Testis (tissue), 5 donors: ENCODE measurements at places on chromosomes 4 and X. TPM values are rescaled to one million over a fixed set of nuclear protein-coding genes. Genes with fewer than 3 reads are reported as not detected.

- H3K36me3 ChIP-seq = no peaks in the 10 kb centered on the region
- no peak for DNase-seq
- H3K4me3 ChIP-seq = no peak overlapping the region
- H3K27ac ChIP-seq = no peak overlapping the region
- H3K4me1 ChIP-seq = no peaks in the 10 kb centered on the region
These were observed 70.3 kb downstream of the RAB28 start for GRCh38 chr4:13413729-13414437.

CT55 gene
- 4.5 TPM for polyA plus RNA-seq

DNA sequence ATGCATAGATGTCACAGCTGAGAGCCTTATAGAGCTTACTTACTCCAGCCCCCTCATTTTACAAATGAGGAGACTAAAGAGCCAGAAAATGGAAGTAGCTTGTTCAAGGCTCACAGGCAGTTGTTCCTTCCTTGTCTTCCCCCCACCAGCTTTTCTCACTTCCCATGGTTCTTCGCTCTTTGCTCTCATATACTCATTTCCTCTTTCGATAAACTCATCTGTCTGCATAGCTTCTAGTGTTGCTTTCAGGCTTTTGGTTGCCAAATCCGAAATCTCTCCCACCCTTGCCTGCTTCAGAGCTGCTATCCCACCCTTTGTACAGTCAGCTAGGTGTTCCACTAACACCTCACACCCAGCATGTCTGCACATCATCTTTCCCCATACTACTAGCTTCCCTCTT lies 25.0 kb upstream of the GJB1 start:
- H3K36me3 ChIP-seq = no peaks in the 10 kb centered on the region
- no peaks in the 10 kb centered on the region for H3K4me1 ChIP-seq
- no peak for DNase-seq
- H3K27ac ChIP-seq = no peak overlapping the region

PACRGL gene
- 109 TPM for polyA plus RNA-seq
